Progenitor cell of endocrine pancreas (in vitro differentiated cells): ENCODE measurements at places on chromosomes 13 and 19. TPM values are rescaled to one million over a fixed set of nuclear protein-coding genes. Genes with fewer than 3 reads are reported as not detected.

Gene CEACAM7
- not detected in 2 replicates for total RNA-seq

- peaks cover 4% of the 10 kb centered on the region for H3K27me3 ChIP-seq
- peaks cover 2% of the 10 kb centered on the region for H3K4me1 ChIP-seq
- H3K27ac ChIP-seq = no peak overlapping the region
- no peak for DNase-seq
- H3K36me3 ChIP-seq = no peaks in the 10 kb centered on the region
Measured at GRCh38 chr13:50713523-50714248, 129.8 kb downstream of the DLEU7 start.

DNA sequence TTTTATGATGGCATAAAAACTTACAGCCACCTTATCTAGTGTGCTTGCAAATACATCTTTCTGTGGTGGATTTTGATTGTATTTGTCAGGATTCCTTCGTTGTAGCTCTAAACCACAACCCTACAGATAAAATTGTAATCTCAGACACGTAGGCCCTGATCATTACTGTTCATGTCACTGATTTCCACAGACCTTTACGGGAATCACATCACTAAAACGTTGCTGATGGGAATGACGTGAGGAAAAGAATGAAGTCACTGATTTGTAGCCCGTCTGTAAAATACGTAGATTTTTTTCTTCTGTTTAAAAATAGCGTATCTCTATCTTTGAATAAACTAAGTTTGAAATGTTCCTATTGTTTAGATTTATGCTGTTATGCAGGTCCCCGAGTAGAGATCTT is 399.2 kb downstream of the MYO16 start:
- H3K4me1 ChIP-seq = peaks cover 3% of the 10 kb centered on the region
- DNase-seq = no peak
- no peak overlapping the region for H3K27ac ChIP-seq
- no peaks in the 10 kb centered on the region for H3K36me3 ChIP-seq

GRCh38 chr19:4267101-4267900 is 11.8 kb upstream of the SHD start:
- no peaks in the 10 kb centered on the region for H3K4me1 ChIP-seq
- no peak overlapping the region for H3K4me3 ChIP-seq
- peak; percentile 56 for DNase-seq

DNA sequence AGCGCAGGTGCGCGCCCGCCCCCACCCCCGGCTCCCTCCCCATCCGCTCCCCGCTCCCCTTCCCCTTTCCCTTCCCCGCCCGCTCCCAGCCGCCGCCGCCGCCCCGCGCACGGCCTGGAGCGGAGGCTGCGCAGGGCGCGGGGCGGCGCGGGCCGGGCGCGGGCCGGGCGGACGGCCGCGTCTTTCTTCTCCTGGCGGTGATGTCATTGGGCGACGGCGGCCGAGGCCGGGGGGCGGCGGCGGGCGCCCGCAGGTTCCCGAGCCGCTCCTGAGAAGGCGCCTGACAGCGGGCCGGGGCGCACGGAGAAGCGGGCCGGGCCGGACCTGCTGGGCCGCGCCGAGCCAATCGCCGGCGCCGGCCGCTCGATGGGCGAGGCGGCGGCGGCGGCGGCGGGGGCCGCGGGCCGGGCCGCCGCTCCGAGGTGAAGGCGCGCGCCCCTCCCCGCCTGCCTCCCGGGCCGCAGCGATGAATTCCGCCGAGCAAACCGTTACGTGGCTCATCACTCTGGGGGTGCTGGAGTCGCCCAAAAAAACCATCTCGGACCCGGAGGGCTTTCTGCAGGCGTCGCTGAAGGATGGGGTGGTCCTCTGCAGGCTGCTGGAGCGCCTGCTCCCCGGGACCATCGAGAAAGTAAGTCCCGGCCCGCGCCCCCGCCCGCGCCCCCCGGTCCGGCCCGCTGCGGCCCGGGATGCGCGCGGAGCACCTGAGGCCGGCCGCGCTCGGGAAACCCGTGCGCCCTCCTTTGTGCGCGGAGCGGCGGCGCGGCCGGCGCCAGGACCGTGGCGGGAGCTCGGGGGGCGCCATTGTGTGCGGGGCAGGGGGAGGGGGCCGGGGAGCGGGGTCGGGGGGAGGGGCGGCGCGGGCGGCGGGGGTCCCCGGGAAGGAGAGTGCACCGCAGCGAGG is at the start of gene ARHGEF7:
Gene ARHGEF7 (plus strand): TSS at position 250 of the 904 bp plus-strand sequence. CDS start 217 bp downstream, at position 467.
- peaks cover 10% of the 10 kb centered on the region for H3K4me1 ChIP-seq
- H3K4me3 ChIP-seq = peak within 1 kb of the TSS; percentile 91
- peak within 1 kb of the TSS; percentile 97 for H3K27ac ChIP-seq
- H3K27me3 ChIP-seq = peaks cover 66% of the 10 kb centered on the region
- DNase-seq = peak; percentile 36
- peaks cover 8% of the 10 kb centered on the region for H3K36me3 ChIP-seq

GRCh38 chr19:58362272-58362994 is at the start of gene ZNF497:
Gene ZNF497 (minus strand): TSS chr19:58362751. CDS start chr19:58357635, 5,116 bp downstream.
- H3K27me3 ChIP-seq = no peaks in the 10 kb centered on the region
- peaks cover 6% of the 10 kb centered on the region for H3K4me1 ChIP-seq
- peak within 1 kb of the TSS; percentile 98 for H3K4me3 ChIP-seq
- H3K27ac ChIP-seq = peak within 1 kb of the TSS; percentile 99
- peak; percentile 90 for DNase-seq

Gene ICAM1
- 0.17 and 0.20 TPM in 2 replicates for total RNA-seq

Gene KLK12
- 0.44 and 1.0 TPM in 2 replicates for total RNA-seq
